ENCODE measurements at places on chromosomes 12 and 14.

DNA sequence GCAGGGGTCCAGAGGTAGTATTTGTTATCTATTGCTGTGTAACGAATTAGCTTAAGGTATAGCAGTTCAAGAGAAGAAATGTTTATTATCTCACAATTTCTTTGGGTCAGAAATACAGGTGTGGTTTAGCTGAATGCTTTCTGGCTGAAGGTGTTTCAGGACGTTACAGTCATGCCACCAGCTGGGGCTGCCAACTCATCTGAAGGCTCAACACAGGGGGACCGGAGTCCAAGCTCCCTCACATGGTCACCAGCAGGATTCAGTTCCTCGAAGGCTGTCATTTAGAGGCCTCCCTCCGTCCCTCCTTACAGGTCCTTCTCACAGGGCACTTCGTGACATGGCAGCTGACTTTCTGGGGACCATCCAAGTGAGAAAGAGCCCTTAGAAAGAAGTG is 37.5 kb upstream of the SINHCAF start:
- DNase-seq, result no peak

DNA sequence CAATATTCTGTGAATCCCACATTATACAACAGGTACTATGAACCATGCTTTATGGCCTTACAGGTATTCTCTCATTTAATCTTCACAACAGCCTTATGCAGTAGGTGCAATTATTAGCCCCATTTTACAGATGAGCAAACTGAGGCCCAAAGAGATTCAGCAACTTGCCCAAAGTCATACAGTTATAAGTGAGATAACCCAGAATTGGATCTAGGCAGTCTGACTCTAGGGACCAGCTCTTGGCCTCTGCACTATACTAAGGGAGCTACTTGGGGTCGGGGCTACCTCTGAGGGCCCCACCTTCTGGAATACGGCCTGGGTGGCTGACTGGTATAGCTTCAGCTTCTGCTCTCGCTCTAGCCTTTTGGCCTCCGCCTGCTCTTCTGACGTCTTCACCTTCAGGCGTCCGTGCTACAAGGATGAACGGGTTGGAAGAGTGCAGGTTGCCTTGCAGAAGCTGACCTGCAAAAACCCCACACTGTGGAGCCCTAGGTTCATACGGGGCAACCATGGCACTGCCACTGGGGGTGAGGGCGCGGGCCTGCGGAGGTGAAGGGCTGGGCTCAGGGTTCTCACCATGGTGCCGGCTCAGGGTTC is 762 bp downstream of the RABGGTA start:
- DNase-seq, result no peak

GRCh38 chr14:96138241-96138640 is 66.4 kb upstream of the BDKRB2 start:
- DNase-seq, result no peak

DNA sequence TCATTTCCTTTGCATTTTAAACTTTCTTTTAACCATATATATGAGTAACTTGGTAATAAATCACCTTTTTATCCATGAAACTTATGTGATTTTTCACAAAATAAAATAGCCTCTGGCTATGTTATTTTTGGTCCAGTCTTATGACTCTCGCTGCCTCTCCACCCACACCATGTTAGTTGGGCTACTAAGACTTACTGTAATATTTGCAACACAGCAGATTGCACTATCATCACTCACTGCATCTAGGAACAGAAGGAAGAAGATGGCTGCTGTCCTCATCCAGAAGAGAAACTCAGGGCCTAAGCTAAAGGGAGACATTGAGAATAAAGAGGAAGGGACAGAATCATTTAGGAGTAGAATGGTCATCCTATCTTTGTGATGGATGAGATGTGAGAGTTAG is 12.6 kb upstream of the B4GALNT3 start:
- DNase-seq, result no peak

GRCh38 chr12:20576528-20576927 is 118.6 kb upstream of the SLCO1C1 start:
- DNase-seq, result no peak

DNA sequence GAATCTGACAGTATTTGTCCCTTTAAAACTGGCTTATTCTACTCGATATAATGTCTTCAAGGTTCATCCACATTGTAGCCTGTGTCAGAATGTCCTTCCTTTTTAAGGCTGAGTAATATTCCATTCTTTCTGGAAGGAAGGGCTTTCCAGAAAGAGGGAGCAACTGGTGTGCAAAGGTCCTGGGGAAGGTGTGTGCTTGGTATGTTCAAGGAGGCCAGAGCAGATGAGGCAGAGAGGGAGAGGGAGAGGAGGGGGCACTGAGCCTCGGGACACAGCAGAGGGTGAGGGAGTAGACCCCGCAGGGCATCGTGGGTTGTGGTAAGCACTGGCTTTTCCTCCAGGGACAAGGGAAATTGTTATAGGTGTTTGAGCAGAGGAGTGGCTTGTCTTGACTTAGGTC is 90.9 kb upstream of the NCOR2 start:
- no peak for DNase-seq

DNA sequence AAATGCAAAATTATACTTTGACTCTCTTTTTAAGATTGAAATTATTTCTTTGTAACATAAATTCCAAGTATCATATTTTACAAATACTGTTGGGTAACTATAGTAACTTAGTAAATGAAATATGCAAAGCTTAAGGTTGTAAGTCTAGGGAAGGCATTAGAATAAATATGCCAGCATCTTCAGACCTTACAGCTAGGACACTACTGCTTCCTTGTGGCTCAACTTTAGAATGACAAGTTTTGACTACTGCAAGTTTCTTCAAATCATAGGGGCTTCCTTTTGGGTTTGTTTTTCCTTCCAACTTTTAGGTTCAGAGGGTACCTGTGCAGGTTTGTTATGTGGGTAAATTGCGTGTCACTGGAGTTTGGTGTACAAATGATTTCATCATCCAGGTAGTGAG is 17.7 kb upstream of the ANP32D start:
- DNase-seq, result no peak

- DNase-seq, result no peak
These were observed 113.9 kb downstream of the ANO4 start for GRCh38 chr12:100908501-100908900.

- no peak for DNase-seq
These were observed 62.8 kb upstream of the FAM222A start for GRCh38 chr12:109650808-109651207.

DNA sequence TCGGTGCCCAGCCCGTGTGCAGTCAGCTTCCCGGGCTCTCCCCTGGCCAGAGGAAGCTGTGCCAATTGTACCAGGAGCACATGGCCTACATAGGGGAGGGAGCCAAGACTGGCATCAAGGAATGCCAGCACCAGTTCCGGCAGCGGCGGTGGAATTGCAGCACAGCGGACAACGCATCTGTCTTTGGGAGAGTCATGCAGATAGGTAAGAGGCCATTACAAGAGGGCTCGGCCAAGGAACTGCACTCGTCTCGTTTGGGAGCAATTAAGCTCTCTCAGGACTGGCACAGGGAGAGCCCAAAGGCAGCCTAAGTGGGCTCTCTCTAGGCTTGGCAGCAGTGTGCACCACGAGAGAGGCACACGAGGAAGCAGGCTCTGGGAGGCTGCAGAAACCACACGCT is 3.7 kb downstream of the WNT5B start:
- DNase-seq, result no peak

- no peak for DNase-seq
These were observed 155.7 kb downstream of the DPF3 start for GRCh38 chr14:72738161-72738611.

DNA sequence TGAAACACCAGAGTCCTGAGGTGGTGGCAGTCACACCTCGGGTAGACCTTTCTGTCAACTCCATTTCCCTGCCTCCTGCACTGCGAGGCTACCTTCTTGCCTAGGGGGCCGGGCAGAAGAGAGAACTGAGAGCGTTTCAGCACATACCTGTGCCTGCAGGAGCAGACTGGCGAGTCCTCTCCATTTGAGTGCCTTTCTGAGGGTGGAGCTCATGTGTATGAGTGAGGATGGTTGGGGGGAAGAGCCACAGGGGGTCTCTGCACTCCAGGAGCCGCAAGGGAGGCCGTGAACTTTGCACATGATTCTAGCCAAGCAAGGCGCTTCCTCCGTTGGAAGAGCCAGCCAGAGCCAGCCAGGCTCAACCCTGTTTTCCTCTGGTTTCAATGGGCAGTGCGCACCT is 31.0 kb upstream of the CCND2 start:
- no peak for DNase-seq

- DNase-seq, result no peak
These were observed 87.6 kb downstream of the PPP2R5C start for GRCh38 chr14:101849125-101849524.

DNA sequence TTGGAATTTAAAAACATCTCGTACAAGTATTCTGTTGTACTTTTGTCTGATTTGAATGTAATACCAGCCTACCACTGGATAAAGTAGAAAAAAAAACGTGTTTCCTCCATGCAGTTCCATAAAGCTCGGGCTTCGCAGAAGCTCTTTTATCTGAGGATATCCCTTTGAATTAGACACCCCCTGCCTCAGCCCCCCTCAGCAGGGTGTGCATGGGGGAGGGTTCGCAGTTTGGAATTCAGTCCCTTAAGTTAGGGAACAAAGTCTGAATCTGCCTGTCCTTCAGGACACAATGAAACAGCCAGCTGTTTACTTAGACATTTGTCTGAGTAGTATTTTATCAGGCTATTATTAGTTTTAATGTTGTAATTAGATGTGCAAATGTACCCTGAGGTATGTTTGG is 234.0 kb upstream of the CAND1 start:
- no peak for DNase-seq

GRCh38 chr12:92803903-92804302 is 101.1 kb downstream of the PLEKHG7 start:
- DNase-seq, result no peak

Measured in effector memory CD4-positive, alpha-beta T cell (primary cell).